Bronchial epithelial cell (primary cell): ENCODE measurements at places on chromosomes 6 and 20.
A peak's percentile ranks its signal among the peaks of the same experiment; 100 is the strongest.

DNA sequence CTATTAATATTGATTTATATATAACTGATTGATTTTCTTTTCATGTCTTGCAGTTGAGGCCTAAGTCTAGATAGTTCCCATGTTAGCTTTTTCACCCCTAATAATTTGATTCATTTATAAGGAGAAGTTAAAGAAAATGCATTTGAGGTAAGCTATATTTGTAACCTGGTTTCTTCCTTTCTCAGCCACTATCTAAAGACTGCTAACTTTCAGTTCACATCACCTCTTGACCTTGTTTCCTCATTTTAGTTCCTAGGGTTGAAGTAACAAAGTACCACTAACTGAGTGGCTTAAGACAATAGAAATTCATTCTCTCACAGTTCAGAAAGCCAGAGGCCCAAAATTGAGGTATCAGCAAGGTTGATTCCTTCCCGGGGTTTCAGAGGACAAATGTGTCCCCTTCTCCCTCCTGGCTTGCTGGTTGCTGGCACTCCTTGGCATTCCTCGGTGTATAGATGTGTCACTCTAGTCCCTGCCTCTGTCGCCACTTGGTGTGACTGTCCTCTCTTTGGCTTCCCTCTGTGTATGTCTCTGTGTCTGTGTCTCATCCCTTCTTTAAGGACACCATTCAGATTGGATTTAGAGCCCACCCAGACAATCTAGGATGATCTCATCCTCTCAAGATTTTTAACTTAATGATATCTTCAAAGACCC lies 55.9 kb upstream of the C20orf144 start:
- DNase-seq = no peak

GRCh38 chr6:79656134-79656533 lies 25.0 kb downstream of the SH3BGRL2 start:
- peak; percentile 67 for DNase-seq

DNA sequence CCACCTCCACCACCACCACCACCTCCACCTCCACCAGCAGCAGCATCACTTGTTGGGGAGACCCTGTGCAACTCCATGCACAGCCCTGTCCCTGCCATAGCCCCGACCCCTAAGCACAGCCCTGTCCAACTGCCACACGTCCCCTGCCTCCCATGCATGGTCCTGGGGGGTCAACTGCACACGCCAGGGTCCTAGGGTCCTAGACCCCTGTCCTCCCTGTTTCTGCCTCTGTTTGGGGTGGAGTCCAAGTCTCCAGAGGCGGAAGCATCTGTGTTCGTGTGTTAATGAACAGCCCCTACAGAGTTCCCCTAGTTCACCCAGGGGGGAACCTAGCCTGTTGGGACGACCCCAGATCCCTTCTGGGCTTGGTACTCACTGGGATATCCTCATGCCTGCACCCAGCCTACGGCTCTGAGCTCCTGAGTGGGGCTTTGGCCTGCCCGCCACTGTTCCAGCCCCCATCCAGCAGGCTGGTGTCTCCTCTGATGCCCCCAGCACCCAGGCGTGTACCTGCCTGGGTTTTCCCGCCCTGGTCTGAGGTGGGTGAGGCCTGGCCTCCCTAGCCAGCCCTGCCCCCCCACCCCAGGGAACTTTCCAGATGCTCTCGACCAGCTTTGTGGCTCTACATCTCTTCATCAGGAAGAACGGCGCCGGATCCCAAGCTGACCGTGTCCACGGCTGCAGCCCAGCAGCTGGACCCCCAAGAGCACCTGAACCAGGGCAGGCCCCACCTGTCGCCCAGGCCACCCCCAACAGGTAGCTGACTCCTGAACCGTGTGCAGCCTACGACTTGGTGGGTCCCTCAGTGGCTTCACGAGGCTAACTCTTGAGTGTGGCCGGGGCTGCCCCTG lies 2.5 kb upstream of the TNFRSF6B start:
- no peak for DNase-seq

DNA sequence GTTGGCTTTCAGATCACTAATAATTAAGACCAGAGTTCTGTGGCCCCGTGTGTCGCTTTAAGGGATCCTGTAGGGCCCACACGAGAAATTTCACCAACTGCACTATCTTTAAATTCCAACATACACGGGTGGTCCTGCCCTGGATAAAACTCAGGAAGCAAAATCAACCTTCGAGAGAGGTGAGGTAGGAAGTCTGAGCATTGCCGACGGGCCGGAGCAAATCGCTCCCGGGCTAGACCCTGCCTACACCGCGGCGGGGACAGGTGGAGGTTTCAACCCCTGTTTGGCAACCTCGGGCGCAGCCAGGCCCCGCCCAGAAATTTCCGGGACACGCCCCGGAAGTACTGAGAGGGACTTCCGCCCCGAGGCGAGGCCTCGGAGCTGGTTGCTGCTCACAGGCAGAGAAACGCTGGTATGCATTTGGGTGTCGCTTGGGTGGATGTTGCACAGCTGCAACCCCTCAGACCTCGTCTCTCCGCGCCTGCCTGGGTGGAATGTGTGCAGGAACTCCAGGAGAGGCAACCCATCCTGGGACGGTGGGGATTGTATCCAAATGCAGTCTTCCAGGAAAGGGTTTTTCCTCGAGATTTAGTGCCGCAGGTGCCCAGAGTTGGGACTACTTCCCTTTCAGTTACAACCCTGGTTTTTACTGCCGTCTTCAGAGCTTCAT lies 19.9 kb downstream of the ZKSCAN8 start:
- DNase-seq = peak; percentile 52

- DNase-seq = no peak
Observed at GRCh38 chr6:137981758-137982157, 114.7 kb downstream of the TNFAIP3 start.

- no peak for DNase-seq
Observed at GRCh38 chr20:42276718-42277602, 658.8 kb upstream of the CHD6 start.
